ENCODE measurements at places on chromosomes 13 and 19.

GRCh38 chr13:111514610-111515306 lies 194.3 kb downstream of the TEX29 start:
- no peak for DNase-seq

DNA sequence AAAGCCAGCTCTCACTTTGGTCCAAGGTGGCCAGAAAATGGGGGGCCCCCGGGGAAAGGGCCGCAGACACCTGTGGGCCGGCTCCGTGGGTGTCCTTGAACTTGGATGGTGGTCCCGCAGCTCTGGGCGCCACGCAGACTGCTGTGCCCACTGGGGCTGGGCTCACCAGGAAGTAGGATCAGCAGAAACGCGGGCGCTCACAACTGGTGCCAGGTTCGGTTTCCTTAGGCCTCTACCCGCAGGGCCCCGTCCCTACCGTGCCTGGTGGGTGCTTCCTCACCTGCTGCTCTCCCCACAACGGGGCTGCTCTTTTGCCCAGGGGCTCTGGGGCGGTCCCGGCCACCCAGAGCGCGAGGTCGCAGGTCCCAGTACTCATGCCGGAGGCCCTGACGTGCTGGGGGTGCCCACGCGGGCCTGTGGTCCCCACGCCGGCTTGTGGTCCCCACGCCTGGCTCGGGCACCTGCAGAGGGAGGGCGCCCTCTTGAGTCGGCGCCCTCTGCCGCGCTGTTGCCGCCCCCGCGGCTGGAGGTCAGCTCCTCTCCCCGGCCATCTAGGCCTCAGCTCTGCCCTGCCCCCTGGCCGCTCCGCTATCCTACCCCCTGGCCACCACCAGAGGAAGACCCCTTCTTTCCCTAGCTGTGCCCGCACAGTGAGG lies 1303.6 kb downstream of the UQCRFS1 start:
- DNase-seq = no peak

DNA sequence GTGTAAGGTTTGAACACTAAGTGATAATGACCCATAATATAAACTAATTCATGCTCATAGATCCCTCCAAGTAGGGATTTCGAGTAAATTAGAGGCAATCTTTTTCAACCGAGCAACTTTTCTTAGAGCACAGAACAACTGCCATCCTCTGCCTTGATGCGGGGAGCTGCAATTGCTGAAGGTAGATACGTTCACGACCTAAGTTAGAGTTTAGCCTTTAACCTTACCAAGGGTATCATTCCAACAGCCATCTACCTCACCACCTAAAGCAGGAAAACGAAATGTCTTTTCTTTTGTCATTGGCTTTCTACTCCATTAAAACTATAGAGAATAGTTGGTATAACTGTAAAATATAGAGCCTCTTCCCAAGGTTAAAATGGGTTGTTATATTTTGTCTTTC lies 42.2 kb upstream of the NBEA start:
- DNase-seq = no peak

DNA sequence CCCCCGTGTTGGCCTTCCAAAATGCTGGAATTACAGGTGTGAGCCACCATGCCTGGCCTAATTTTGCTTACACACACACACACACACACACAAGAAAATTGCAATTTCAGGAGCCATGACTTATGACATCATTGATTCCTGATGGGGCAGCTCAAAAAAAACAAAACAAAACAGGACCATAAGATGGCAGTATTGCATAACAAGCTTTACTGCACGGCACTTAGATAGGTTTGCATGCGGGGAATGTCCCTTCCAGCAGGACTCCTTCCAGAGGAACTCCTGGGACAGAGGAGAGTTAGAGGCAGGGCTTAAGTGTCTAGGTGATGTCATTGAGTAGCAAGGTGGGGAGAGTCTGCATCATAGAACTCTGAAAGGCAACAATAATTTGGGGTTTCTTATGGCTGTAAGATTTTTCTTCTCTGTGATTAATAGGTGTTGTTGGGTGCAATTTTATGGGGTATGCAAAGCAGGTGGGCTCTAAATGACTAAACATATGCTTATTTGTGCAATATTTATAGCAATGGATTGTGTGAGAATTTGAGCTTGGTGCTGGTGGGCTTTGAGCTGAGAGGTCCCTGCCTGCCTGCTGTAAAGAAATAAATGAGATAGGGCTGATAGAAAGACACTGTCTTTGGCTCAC lies 9.0 kb upstream of the ACSBG2 start:
- no peak for DNase-seq

- no peak for DNase-seq
Measured at GRCh38 chr19:17725422-17726078, 6.3 kb downstream of the MAP1S start.

DNA sequence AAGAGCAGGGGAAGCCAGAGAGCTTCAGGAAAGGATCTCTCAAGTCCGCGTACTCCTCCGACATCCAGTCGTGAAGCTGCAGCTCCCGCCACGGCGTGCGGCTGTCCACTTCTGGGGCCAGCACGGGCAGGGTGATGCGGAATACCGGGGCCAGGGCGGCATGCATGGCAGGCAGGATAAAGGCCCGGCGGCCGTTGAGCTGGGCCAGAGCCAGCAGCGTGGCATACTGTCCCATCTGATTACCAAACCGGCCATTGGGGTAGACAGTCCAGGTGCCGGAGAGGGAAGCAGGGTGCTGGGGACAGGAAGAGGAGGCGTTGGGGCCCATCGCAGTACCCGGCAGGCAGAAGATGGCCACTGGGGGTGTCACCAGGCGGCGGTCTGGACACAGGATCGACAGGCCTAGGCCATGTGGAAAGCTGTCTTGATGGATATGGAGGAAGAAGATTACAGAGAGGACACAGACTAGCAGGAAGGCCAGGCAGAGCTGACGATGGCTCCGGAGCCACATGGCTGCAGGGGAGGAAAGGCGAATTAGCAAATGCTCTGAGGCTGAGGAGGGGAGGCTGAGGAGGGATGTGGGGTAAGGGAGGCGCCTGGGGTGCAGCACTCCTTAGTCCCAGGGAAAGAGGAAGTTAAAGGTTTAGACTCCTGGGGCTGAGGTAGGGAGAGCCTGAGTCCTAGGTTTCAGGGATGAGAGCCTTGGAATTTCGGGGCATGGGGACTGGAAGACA lies 1.5 kb downstream of the FUT1 start:
- DNase-seq = no peak

GRCh38 chr13:22194106-22194805 lies 523.4 kb downstream of the FGF9 start:
- DNase-seq = no peak

DNA sequence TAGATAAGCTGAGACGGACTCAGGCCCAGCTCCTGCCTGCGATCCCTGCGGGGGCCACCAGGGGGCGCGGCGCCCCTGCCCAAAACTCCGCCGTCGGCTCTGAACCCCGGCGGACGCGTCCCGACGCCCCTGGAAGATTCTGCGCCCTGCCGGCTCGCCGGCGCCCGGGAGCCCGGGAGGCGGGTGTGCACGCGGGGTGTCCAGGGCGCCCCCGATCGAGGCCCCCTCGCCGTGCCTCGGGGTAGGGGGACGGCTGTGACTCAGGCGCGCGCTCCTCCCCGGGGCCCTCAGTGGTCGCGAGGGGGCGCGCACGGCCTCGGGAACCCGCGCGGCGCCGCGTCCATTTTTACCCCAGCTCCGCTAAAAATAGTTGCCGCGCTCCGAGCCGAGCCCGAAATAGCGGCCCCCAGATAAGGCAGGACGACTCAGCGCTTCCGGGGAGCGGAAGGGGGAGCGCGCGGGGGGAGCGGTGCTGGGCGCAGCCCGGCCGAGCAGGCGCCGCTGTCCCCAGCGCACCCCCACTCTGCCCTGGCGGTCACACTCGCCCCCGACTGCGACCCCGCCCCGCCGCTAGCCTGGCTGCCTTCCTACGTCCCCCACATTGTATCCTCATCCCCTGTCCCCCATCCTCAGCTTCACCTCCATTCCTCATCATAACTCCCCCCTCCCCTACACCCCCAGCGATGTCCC lies 16.0 kb upstream of the ERCC1 start:
- peak; percentile 84 for DNase-seq

- DNase-seq = no peak
Measured at GRCh38 chr13:41053384-41053826, 7.9 kb upstream of the WBP4 start.

DNA sequence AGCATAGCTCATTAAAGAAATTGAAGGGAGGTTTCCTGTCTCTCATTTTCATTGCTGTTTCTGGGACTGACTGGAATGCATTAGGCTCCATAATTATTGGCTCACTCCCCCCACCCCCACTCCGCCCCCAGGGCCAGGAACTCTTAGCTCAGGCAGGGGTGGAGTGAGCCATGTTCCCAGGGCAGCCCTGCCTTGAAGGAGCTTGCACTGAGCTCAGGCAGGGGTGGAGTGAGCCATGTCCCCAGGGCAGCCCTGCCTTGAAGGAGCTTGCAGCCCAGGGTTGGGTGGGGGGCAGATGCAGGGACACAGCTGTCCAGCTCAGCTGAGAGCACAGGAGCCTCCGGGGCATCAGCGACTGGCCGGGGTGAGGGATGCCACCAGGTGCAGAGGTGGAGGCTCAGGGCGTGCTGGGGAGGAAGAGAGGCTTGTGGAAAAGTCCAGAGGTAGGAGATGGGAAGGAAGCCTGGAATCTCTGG lies 39.1 kb upstream of the TFDP1 start:
- no peak for DNase-seq

DNA sequence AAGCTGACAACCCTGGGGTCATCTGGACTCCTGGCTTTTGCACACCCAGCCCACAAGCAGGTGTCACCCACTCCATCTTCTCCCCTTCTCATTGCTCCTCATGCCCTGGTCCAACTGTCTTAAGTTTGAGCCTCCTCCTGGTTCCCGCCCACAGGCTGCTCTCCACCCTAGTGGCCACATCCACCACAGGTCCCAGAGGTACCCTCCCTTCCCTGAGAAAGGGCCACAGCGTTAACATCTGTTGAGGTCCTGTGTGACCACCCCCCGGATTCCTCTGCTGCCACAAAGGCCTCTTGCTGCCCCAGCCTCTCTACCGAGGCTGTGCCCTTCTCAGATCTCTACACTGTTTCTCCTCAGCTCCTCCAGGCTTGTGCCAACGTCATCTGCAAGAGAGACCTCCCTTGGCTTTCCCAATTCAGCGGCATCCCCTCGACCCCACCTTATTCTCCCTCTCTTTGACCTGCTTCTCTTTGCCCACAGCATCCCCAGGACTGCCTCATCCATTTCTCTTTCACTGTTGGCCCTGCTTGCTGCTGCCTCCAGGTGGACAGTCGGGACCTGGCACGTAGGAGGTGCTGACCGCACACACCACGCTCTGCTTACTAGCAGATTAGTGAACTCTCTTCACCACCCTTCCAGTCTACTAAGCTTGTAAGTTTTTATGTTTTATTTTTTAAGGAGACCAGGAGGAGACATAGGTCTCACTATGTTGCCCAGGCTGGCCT lies 33.3 kb downstream of the SUGP2 start:
- no peak for DNase-seq

GRCh38 chr13:37736045-37736444 lies 133.5 kb downstream of the TRPC4 start:
- no peak for DNase-seq

DNA sequence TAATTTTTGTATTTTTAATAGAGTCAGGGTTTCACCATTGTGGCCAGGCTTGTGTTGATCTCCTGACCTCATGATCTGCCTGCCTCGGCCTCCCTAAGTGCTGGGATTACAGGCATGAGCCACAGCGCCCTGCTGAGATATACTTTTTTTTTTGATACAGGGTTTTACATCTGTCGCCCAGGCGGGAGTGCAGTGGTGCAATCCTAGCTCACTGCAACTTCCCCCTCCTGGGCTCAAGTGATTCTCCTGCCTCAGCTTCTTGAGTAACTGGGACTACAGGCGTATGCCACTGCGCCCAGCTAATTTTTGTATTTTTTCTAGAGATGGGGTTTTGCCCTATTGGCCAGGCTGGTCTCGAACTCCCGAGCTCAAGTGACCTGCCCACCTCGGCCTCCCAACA lies 2.0 kb downstream of the COLGALT1 start:
- DNase-seq = no peak

- no peak for DNase-seq
Measured at GRCh38 chr13:62305756-62306155, 890.1 kb upstream of the PCDH20 start.

DNA sequence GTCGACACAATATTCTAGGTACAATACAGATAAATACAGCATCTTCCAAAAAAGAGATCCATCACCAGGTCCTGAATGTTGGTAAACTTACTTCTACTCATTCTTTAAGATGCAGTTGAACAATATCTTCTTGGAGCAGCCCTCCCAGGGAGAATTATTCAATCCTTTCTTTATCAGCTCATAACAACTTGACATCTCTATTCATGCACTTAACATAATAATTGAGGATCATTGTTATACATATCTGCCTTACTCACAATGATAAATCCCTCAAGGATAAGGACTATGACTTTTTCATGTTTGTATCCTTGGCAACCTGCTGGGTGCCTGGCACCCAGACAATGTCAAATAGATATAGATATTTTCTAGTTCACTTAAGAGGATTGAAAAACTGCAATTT lies 219.5 kb downstream of the POU4F1 start:
- no peak for DNase-seq

DNA sequence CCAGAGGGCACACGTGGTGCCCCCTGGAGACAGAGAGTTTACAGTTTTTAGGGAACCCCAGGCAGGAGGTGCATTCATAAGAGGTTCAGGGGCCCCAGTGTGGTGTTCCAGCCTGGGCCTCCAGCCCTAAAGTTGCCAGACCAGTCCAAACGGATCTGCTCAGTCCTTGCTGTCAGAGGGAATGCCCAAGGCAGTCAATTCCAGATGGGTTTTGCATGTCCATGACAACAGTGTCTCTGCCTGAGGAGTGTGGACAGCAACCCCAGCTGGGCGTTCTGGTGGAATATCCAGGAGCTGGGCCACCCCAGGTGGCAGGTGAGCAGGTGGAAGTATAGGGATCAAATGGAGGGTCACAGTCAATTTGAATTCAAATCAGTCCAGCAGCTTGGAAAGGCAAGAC lies 25.3 kb downstream of the FBXO27 start:
- no peak for DNase-seq

DNA sequence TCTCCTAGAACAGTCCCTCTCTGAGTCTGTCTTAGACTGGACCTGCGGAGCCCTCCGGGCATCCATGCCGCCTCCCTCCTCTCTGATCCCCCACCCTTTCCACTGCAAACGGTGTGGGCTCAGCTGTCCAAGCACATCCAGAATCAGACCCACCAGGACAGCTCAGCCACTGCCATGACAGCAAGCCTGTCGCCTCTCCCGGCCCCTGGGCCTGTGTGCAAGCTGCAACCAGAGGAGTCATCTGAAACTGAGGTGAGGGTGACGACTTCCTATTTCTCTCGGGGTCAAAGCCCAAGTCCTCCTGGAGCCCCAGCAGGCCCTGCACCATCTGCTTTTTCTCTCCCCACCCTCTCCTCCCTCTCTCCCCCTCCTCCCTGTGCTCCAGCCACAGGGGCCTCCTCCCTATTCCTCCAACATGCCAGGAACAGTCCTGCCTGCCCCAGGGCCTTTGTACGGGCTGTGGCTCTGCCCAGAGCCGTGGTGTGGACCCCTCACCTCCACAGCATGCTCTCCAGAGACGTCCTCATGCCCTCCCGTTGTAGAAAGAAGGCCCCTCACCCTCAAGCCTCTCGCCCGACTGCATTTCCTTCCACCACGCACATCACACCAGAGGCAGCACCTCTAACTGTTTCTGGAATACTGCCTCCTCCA lies 23.5 kb upstream of the MYDGF start:
- DNase-seq = no peak

Data from activated naive CD4-positive, alpha-beta T cell treated with anti-CD3 and anti-CD28 coated beads, Interleukin-2, amount 50 U/mL, for 16 hours (primary cell).